ENCODE measurements at places on chromosomes 5 and 9.

- DNase-seq, result no peak
These were observed 399.2 kb downstream of the IRX2 start for GRCh38 chr5:2352101-2352861.

DNA sequence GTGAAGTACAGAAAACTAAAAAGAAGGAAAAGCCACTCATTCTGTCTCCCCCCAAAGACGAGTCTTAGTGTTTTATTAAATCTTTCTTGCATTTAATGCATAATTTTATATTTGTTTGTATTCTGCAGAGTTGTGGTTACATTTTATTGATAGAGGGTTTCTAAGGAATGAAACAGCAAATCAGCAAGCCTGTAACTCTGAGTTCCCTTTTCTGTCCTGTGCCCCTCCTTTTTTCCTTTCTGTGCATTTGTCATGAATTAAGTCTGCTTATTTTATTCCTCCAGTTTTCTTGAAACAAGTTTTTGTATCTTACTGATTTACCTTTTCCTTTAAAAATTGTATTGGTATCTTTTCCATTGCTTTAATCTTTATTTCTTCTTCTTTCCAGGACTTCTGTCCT, 132.8 kb downstream of the MUSK start:
- DNase-seq, result no peak

- DNase-seq, result no peak
These were observed 118.5 kb downstream of the GNAQ start for GRCh38 chr9:77912895-77913693.

- DNase-seq, result no peak
These were observed 55.3 kb downstream of the MAPKAP1 start for GRCh38 chr9:125651576-125652232.

DNA sequence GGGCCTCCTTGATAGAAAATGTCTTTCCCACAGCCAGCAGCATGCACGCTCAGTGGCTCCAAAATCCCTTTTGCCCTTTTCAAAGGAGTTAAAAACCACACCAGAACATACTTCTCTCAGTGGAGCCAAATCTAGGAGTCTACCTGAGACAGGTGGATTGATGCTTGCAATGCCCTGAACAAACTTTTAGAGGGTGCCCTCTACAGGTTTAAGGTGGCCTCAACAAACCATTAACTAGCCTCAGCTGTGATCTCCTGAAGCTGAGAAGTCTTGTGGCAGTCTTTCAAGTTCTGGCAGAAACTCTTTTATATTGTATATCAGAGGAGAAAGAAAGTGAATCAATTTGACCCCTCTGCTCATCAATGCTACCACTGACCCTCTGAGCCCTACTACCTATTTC, 125.4 kb downstream of the MED27 start:
- no peak for DNase-seq

GRCh38 chr9:70935856-70936255, 185.6 kb downstream of the TRPM3 start:
- no peak for DNase-seq

- DNase-seq, result no peak
These were observed 45.6 kb upstream of the IER5L start for GRCh38 chr9:129223551-129224208.

DNA sequence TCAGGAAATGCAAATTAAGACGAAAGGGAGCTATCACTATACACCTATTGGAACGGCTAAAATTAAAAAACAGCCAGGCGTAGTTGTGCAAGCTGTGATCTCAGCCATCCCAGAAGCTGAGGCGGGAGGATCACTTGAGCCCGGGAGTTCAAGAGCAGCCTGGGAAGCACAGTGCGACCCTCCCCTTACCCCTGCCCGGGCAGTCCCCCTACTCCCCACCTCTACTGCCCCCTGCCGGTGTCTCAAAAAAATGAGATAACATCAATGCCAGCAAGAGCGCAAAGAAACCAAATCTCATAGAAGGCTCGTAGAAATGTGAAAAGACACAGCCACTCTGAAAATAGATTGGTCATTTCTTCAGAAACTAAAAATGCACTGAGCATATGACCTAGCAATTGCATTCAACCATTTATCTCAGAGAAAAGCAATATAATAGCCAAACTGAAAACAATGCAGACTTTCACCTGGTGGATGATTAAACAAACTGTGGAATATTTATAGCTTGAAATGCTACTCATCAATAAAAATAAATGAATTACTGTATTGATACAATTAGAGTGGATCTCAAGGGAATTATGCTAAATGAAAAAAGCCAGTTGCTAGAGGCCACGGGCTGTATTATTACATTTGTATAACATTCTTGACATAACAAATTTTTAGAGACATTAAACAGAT, 20.6 kb downstream of the OR2V2 start:
- DNase-seq, result no peak

- DNase-seq, result no peak
These were observed 92.1 kb downstream of the CAVIN4 start for GRCh38 chr9:100669968-100670367.

- no peak for DNase-seq
These were observed 237.7 kb downstream of the ADAMTS6 start for GRCh38 chr5:65244031-65244430.

DNA sequence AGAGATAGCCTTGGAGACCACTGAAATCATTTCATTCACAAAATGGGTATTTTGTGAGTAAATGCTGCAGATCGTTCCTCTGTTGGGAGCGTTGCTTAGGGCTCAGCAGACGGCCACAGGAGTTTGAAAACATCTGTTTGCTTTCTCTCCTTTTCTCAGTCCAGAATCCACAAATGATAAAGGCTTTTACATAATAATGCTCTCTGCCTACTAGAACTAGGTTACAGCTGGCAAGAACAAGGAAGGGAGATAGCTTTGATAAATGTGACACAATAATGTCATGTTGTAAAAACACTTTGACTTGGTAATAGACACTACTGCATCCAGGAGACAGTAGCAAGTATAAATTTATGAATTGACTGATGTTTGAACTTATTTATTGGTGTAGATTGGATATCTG, 1072.4 kb upstream of the CDH6 start:
- DNase-seq, result no peak

DNA sequence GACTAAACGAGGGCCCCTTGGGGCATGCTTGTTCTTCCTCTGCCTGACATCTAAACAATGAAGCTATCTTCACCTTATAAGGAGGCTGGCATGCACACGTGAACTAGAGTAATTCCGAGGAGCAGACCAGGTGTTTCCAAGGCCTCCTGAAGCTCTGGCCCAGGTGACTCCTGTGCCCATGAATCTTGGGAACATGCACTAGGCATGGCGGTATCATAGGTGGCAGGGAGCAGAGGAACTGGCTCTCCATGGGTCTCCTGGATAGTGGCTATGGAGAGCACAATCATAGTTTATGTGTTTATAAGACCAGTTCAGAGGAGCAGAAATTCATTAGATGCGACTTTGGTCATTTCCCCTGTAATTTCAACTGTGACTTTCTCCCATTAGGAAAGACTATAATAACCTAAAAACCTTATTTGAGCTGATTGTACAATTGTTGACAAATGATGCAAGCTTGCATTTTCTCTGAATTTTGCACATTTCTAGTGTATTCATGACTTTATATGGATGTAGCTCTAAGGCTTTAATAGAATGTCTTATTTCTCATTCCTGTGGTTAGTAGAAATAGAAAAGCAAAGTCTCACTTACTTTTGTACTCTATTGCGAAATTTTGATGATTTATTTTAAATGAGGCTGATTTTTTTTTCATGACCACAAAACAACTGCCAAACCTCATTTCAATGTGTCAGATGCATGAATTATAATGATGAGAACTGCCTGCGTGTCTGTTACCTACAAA, 135.3 kb upstream of the RPS23 start:
- DNase-seq, result no peak

GRCh38 chr9:83471241-83471640, 67.0 kb downstream of the FRMD3 start:
- no peak for DNase-seq

DNA sequence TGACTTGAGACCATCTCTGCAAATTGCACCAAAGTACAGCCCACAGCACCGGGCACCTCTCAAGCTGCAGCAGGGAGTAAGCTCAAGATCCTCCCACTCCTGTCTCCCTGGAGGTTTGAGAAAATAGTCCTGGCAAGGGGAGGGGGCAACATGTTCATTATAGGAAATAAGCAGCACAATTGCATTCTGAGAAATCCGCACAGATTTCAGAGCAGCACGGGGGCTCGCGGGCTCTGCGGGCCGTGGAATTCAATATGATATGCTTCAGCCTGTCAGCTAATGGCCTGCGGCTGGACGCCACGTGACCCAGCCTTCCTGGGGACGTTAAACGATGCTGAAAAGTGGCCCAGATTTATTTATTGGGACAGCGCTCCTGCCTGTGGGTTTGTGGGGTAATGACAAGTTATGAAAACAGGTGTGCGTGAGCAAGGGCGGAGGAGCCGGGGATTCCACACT, 156.4 kb downstream of the DAB2IP start:
- no peak for DNase-seq

- no peak for DNase-seq
These were observed 93.5 kb downstream of the SYK start for GRCh38 chr9:90894986-90895687.

GRCh38 chr9:100228352-100228869, 124.3 kb downstream of the TEX10 start:
- DNase-seq, result no peak

DNA sequence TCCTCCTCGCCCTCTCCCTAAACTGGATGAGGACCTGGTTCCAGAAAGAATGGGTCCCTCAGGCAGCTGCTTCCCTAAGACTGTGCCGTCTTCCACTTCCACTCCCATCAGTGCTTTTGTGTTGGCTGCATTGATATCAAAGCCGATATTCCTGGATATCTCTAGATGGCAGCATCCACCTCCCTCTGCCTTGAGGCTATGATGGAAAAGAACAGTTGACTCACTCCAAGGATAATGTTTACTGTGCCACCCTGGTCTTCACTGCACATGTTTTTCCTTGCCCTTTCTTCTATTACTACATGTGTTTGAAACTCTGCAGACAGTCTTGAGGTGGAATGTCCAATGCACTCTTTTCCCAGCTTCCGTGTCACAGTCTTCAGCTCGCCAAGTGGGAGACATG, 211.6 kb downstream of the MAST4 start:
- no peak for DNase-seq

DNA sequence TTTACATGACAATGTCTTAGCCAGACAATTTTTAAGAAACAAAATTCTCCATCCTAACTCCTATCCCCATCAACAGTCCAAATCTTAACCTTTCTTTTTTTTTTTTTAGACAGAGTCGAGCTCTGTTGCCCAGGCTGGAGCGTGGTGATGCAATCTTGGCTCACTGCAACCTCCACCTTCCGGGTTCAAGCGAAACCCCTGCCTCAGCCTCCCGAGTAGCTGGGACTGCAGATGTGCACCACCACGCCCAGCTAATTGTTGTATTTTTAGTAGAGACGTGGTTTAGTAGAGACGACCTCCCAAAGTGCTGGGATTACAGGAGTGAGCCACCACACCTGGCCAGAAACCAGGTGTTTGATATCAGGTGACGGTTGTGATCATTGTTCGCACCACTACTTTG, 10.2 kb downstream of the ABL1 start:
- DNase-seq, result no peak

GRCh38 chr5:94976853-94977252, 308.0 kb downstream of the MCTP1 start:
- DNase-seq, result no peak

- no peak for DNase-seq
These were observed 30.5 kb upstream of the ERBIN start for GRCh38 chr5:65895891-65896290.

DNA sequence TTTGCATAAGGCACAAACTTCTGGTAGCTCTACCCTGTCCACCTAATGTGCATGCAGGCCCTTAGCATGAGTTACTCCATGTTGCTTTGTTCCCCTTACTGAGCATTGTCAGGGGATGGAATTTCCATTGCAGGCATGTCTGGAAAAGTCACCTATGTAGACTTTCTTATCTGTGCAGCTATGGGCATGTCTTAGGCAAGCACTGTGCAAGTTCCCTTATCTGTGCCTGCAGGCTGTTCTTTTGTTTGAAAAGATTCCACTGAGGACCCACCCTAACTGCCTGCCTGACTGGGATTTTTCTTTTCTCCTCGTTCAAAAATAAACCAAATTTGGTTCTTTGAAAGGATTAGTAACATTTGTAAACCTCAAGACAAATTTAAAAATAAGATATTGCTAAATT, 587.0 kb downstream of the CDH18 start:
- no peak for DNase-seq

DNA sequence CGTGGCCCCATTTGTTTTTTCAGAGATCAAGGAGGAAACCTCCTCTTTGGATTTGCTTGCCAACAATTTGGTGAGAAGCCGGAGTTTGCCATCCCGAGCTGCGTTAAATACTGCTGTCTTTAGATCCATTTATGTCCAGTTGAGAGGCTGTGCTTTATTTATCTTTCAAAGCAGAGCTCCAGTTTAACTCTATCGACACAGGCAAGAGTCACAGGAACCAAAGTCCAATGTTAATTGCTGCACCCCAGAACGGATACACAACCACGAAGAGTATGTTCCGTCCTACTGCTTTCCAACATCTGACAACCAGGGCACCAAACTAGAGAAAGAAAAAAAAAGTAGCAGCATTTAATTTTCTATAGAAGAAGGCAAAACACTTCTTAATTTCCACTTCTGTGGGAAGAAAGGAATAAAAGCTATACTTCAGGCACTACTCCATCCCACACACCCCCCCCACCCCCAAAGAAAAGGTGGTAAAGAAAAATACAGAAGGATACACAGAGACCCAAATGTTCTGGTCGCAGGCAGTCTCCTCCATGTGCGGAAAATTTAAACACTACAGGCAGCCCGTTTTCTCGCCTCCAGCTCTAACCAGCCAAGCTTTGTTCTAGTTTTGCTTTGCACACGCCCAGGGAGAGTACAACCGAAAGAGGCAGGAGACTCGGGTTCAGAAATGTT, 1.1 kb downstream of the FEM1C start:
- no peak for DNase-seq

DNA sequence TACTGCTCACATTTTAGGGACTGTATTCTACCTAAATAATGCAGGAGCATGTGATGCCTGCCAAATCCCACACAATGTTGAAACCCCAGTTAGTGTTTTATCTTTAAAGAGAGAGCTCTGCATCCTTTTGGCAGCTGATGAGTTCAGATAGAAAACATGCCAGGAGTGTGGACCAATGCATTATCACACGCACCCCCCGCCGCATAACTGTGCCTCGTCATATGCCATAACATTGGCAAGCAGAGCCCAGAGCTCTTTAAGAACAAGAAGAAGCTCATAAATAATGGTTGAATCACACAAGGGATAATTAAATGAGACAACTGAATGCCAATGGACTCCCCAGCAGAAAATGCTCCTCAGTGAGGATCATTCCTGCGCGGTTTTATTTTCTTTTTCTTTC, 52.8 kb upstream of the RORB start:
- no peak for DNase-seq
